Activated CD8-positive, alpha-beta T cell treated with anti-CD3 and anti-CD28 coated beads for 36 hours (primary cell): ENCODE measurements at places on chromosomes 6 and 20. TPM values are rescaled to one million over a fixed set of nuclear protein-coding genes. Genes with fewer than 3 reads are reported as not detected.
A peak's percentile ranks its signal among the peaks of the same experiment; 100 is the strongest.

DNA sequence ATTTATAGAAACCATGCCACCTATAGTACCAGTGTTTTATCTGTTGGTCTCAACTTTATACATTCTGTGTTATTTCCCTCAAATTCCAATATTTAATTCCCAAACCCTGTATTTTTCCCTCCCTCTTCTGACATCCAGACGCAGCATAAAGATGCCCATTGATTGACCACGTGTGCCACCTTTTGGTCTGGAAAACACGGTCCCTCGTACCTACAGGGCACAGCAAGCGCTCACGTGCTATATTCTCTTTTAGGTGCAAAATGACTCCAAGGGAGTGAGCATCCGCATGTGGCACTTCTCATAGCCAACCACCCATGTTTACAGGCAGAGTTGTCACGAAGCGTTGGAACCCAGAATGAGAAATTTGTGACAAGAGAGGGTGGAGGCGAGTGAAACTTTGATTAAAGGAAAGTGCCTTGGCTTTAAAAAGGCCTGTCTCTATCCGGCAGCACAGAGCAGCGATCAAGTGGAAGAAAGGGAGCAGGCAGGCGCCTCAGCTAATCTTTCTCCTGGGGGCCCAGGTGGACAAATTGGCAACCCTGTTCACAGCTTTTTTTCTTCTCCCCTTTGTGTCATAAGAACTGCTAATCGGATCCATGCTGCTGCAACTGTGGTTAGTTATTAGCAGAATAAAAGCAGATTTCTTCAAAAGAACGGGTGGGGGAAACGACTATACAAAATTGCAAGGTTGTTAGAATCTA is 225.9 kb downstream of the TMEM242 start:
- no peak for DNase-seq

- DNase-seq, result peak; percentile 43
Measured at GRCh38 chr6:41427642-41428335, 92.4 kb downstream of the NCR2 start.

DNA sequence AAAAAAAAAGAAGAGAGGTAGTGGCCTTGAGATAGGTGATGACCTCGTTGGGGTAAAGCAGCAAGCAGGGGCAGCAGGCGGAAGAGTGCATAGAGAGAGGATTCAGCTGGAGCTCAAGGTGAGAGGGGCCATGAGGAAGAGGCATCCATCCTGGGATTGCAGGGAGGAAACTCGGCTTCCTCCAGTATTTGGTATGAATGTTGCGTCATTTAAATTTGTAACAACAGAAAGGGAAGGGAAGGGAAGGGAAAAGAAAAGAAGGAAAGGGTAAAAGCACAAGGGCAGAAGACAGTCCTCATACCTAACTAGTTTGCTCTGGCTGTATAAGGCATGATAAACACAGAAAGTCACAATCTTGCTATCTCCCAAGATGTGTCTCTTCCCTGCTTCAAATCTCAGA is 39.9 kb upstream of the MYB start:
- DNase-seq, result no peak

- DNase-seq, result peak; percentile 85
Measured at GRCh38 chr6:52063584-52064344, 23.6 kb downstream of the PKHD1 start.

DNA sequence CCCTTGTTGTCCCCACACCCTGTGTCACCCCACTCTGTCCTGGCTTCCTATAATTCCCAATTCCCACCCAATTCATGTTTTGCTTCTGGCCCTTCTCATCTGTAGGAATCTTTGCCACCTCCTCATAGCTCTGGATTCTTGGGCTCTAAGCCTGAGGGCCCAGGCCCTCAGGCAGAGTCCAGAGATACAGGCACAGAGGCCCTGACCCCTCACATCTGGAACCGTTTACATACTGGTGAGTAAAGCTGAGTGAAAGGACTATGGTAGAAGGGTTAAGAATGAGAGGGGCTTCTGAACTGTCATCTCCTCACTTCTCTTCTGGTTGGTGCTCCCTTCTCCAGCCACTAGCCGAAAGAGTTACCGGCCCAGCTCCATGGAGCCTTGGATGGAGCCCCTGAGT is 13.6 kb downstream of the PRRC2A start:
- no peak for DNase-seq

The WFDC10B gene
- total RNA-seq, result not detected

- no peak for DNase-seq
Measured at GRCh38 chr20:49785852-49786175, 26.8 kb upstream of the SLC9A8 start.

The TXLNB gene
- total RNA-seq, result 0.22 TPM

- no peak for DNase-seq
Measured at GRCh38 chr20:60447703-60448102, 489.5 kb downstream of the CDH26 start.

DNA sequence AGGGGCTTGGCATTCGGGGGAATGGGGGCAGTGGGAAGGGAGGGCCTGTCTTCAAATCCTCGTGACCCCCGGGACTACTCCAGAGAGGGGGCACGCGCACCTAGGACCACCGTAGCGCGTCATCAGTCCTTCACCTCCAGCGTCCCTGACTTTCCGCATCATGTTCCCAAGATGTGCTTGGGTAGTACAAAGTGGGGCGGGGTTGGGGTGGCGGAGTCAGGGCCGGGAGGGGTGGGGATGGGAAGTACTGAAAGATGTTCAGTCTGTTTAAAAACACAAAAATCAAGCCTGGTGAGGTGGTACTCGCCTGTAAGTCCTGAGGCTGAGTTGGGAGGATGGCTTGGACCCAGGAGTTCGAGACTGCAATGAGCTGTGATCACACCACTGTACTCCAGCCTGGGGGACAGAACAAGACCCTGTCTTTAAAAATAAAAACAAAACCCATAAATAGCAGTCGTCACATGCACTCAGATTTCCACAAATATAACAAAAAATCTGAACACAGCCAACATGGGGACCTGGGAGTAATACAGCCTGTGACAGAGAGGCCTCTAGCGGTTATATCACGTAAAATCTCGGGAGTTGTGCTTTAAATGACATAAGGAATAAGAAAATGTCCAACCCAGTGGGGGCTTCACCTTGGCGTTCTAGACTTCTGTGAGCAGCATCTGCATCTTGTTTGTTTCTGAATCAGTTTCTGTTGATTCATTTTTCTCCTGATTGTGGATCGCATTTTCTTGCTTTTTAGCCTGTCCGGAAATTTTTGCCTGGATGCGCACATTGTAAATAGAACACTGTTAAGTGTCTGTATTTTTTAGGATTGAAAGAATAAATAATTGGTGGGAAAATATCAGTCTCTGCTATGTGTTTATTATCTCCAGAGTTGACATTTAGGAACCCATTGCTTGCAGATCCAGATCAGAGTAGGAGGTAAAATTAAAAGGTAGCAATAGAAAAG is 698 bp upstream of the LRP11 start:
- DNase-seq, result peak; percentile 51

The PTCRA gene
- not detected for total RNA-seq

DNA sequence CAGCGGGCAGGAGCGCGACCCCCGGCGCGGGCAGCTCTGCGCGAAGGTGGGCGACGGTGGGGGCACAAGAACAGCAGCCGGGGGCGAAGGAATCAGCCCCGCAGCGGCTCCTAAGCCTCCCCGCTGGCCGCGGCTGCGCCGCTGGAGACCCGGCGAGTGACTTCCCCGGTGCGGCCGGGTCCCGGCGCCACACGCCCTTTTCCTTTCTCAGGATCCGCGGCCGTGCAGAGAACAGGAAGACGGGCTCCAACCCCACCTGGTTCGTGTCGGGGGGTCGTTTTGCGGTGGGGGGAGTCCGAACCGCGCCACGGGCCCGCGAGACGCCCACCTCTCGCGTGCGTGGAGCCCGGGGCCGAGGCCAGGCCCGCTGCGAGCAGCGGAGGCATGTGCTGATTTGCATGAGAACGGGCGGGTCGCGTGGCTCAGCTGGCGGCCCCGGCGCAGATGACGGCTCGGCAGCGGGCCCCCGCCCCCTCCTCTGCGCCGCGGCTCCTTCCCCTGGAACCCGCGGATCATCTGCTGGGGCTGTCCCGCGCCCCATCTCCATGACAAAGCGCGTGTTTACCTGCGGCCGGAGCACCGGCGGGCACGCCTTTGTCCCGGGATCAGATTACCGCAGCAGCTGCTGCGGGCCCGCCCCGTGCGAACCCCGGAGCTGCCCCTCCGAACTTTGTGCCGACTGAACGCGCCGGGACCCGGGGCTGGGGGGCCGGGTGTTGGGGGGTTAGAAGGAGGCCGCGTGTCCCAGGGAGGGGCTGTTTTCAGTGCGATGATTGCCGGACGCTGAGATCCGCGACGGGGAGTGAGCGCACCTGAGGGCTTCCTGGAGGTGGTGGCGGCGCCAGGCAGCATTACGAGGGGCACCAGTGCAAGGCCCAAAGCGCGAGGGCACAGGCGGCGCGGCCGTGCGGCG is 4.9 kb upstream of the DLL1 start:
- peak; percentile 71 for DNase-seq

The PRR18 gene
- 0.23 TPM for total RNA-seq

GRCh38 chr20:13348311-13349234 is 127.5 kb downstream of the ISM1 start:
- no peak for DNase-seq

The THBS2 gene
- total RNA-seq, result not detected

The GINS1 gene
- 34.9 TPM for total RNA-seq

The RAET1G gene
- total RNA-seq, result not detected
